ENCODE measurements at places on chromosomes 13 and 19.
A peak's percentile ranks its signal among the peaks of the same experiment; 100 is the strongest.

DNA sequence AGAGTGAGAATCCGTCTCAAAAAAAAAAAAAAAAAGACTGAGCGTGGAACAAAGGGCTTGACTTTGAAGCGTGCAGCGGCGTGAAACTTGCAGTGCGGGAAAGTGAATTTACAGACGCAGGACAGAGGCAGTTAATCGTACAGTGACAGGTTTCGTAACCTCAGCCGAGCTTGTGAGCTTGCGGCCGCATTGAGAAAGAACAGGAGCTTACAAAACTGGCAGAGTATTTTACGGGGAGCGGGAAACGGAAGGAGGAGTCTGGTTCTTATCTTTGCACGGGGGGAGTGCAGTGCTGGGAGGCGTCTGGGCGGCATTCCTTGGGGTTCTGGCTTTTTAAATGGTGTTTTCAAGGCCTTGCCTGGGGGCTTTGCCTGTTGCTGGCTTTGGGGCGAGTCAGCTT lies 6.0 kb upstream of the BSG start:
- no peak for DNase-seq

- peak; percentile 67 for DNase-seq
Measured at GRCh38 chr19:49770529-49770928, 3.7 kb downstream of the AP2A1 start.

GRCh38 chr13:75362026-75362425 lies 119.9 kb downstream of the TBC1D4 start:
- DNase-seq: no peak

DNA sequence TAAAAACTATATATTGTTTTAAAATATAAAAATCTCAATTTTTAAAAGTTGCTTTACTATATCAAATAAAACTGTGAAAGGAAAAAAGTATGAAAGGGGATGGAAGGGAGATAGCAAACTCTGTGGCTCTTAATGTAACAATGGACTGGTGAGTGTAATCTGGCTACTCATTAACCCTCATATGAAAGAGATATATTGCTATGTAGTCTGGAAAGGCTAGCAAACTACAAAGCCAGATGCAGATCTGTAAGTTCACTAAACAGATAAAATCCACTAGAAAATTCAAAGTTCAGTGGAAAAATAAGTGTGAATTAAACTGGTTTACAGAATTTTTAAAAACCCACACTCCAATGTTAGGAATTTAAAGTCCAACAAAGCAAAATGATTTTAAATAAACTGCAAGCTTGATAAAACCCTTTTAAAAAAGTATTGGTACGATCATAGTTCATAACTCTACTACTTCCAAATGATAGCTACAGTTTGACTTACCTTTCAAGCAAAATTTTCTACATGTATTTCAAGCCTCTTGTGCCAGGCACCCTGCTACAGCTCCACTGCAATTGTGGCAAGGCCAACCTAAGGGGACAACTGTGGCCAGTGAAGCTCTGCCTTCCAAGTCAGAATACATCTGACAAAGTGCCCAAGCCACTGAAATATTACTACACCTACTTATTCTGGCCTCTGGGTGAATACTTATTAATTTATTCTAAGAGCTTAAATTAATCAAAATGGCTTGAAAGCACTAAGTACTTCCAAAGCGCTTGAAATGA lies 647 bp upstream of the ELF1 start:
- DNase-seq: no peak

- no peak for DNase-seq
Measured at GRCh38 chr13:24511816-24512196, 772 bp downstream of the PARP4 start.
